ENCODE measurements at places on chromosomes 13 and 19.

- no peak overlapping the region for H3K4me3 ChIP-seq
- no peak for DNase-seq
- H3K27me3 ChIP-seq = peaks cover 3% of the 10 kb centered on the region
- no peak overlapping the region for H3K27ac ChIP-seq
- no peaks in the 10 kb centered on the region for H3K4me1 ChIP-seq
Observed at GRCh38 chr13:46382224-46382623, 4.8 kb downstream of the RUBCNL start.

GRCh38 chr13:22014469-22014868 is 343.6 kb downstream of the FGF9 start:
- no peaks in the 10 kb centered on the region for H3K4me1 ChIP-seq
- H3K36me3 ChIP-seq = no peaks in the 10 kb centered on the region
- no peak overlapping the region for H3K4me3 ChIP-seq
- H3K27ac ChIP-seq = no peak overlapping the region
- no peak for DNase-seq
- no peaks in the 10 kb centered on the region for H3K27me3 ChIP-seq

- peaks cover 82% of the 10 kb centered on the region for H3K4me1 ChIP-seq
- no peaks in the 10 kb centered on the region for H3K36me3 ChIP-seq
- H3K27ac ChIP-seq = peak overlapping the region; percentile 75
- no peaks in the 10 kb centered on the region for H3K27me3 ChIP-seq
- no peak overlapping the region for H3K4me3 ChIP-seq
Observed at GRCh38 chr13:51781246-51782022, 22.5 kb downstream of the DHRS12 start.

- peak overlapping the region; percentile 70 for H3K27ac ChIP-seq
- H3K4me1 ChIP-seq = peaks cover 10% of the 10 kb centered on the region
- DNase-seq = peak; percentile 97
- peaks cover 14% of the 10 kb centered on the region for H3K36me3 ChIP-seq
Observed at GRCh38 chr19:18160971-18161635, 8.1 kb downstream of the PIK3R2 start.

DNA sequence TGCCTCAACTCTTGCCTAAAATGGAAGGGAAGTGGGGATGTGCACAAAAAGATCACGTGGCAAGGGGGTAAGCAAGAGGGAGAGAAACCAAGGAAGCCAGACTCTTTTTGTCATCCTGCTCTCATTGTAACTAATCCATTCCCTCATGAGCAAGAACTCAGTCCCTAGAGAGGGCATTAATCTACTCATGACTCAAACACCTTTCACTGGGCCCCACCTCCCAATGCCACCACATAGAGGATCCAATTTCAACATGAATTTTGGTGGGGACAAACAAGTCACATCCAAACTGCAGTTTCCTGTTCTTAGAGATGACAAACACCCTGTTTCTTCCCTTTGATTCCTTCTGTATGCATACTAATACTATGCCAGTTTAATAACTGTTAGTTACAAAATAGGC is 11.2 kb upstream of the CHST8 start:
- H3K4me3 ChIP-seq = no peak overlapping the region
- H3K27ac ChIP-seq = no peak overlapping the region
- no peaks in the 10 kb centered on the region for H3K4me1 ChIP-seq
- no peaks in the 10 kb centered on the region for H3K36me3 ChIP-seq
- H3K27me3 ChIP-seq = no peaks in the 10 kb centered on the region
- DNase-seq = no peak

GRCh38 chr13:48410199-48410598 is 2.7 kb downstream of the LPAR6 start:
- DNase-seq = no peak
- no peaks in the 10 kb centered on the region for H3K4me1 ChIP-seq
- no peaks in the 10 kb centered on the region for H3K27me3 ChIP-seq
- H3K4me3 ChIP-seq = peak overlapping the region; percentile 5

DNA sequence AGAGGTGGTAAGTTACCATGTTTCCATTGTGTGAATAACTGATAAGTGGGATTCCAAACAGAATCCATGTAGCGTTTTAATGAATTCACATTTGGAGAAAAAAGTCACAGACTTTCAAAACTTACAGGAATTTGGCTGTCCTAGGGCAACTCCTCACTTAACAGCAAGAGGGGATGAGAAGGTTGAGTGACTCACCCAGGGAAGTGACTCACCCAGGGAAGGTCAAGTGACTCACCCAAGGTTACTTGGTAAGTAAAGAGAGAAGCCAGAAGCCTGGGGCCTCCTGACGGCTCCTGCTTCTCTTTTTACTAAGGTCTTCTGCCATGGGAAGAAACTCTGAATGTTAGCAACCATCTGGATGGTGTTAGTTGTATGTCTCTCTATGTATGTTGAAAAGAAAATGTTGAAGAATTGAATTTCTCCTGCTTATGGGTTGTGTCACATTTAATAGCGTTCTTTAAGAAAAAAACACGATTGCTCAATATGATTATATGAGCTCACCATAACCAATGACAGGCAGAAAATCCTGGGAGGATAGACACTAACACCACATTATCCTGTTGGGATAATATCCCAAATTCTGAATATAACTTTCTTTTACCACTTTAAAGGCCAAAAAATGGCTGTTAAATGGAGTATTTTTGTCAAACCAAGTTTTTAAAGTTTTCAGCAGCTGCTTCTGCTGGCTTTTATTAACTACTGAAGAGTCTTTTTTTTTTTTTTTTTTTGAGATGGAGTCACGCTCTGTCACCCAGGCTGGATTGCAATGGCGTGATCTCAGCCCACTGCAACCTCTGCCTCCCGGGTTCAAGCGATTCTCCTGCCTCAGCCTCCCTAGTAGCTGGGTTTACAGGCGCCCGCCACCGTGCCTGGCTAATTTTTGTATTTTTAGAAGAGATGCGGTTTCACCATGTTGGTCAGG is 195.6 kb downstream of the GGACT start:
- no peak overlapping the region for H3K4me3 ChIP-seq
- H3K27me3 ChIP-seq = no peaks in the 10 kb centered on the region
- no peaks in the 10 kb centered on the region for H3K36me3 ChIP-seq
- no peak overlapping the region for H3K27ac ChIP-seq

DNA sequence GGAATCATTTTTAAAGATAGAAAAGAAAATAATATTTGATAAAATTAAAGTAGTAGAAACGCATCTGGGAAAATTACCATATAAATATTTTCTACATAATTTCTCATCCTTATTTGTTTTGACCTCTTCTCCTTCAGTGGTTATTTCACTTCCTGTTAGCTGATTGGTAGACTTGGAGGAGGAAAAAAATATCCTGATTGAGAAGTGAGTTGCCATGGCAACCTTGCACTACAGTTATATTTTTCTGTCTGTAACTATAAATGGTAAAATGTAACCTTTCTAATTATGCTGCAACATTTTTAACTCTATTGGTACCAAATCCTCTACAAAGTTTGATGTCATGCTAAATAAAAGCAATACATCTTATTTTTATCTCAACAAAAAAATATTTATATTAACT is 45.2 kb downstream of the SCEL start:
- H3K27me3 ChIP-seq = no peaks in the 10 kb centered on the region
- H3K27ac ChIP-seq = no peak overlapping the region
- no peaks in the 10 kb centered on the region for H3K36me3 ChIP-seq
- no peak overlapping the region for H3K4me3 ChIP-seq

- H3K36me3 ChIP-seq = no peaks in the 10 kb centered on the region
- no peaks in the 10 kb centered on the region for H3K27me3 ChIP-seq
- H3K4me3 ChIP-seq = no peak overlapping the region
- no peak overlapping the region for H3K27ac ChIP-seq
- DNase-seq = no peak
Observed at GRCh38 chr19:31340042-31341025, 8.9 kb downstream of the TSHZ3 start.

- no peaks in the 10 kb centered on the region for H3K27me3 ChIP-seq
- H3K4me3 ChIP-seq = no peak overlapping the region
- no peak overlapping the region for H3K27ac ChIP-seq
- no peaks in the 10 kb centered on the region for H3K36me3 ChIP-seq
- DNase-seq = no peak
Observed at GRCh38 chr13:40283666-40284065, 382.8 kb downstream of the FOXO1 start.

DNA sequence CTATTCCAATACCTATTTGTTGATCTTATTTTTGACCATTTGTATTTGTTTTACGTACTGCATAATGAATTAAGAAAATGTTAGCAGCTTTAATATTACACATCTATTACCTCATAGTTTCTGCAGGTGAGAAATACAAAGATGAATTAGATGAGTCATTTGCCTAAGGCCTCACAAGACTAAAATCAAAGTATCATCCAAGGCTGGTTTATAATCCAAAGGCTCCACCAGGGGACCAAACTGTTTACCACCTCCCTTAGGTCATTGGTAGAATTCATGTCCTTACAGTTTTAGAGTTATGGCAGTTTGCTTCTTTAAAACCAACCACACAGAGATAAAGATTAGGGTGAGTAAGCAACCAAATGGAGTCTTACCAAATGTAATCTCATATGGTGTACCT is 848.1 kb downstream of the SLITRK6 start:
- H3K27me3 ChIP-seq = no peaks in the 10 kb centered on the region
- H3K4me1 ChIP-seq = no peaks in the 10 kb centered on the region
- DNase-seq = no peak

- no peak overlapping the region for H3K4me3 ChIP-seq
- H3K27ac ChIP-seq = no peak overlapping the region
- H3K27me3 ChIP-seq = no peaks in the 10 kb centered on the region
- H3K36me3 ChIP-seq = no peaks in the 10 kb centered on the region
- no peaks in the 10 kb centered on the region for H3K4me1 ChIP-seq
Observed at GRCh38 chr13:110197026-110197425, 109.9 kb downstream of the COL4A1 start.

DNA sequence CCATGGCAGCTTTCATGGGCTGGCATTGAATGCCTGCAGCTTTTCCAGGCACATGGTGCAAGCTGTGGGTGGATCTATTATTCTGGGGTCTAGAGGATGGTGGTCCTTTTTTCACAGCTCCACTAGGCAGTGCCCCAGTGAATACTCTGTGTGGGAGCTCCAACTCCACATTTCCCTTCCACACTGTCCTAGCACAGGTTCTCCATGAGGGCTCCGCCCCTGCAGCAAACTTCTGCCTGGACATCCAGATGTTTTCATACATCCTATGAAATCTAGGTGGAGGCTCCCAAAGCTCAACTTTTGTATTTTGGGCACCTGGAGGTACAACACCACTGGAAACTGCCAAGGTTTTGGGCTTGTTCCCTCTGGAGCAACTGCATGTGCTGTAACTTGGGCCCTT is 450.6 kb downstream of the LMO7 start:
- no peak overlapping the region for H3K27ac ChIP-seq
- no peaks in the 10 kb centered on the region for H3K27me3 ChIP-seq
- no peak for DNase-seq
- no peak overlapping the region for H3K4me3 ChIP-seq

GRCh38 chr13:90416519-90416918 is 931.0 kb upstream of the MIR17HG start:
- H3K36me3 ChIP-seq = no peaks in the 10 kb centered on the region
- no peak overlapping the region for H3K4me3 ChIP-seq
- no peak for DNase-seq

DNA sequence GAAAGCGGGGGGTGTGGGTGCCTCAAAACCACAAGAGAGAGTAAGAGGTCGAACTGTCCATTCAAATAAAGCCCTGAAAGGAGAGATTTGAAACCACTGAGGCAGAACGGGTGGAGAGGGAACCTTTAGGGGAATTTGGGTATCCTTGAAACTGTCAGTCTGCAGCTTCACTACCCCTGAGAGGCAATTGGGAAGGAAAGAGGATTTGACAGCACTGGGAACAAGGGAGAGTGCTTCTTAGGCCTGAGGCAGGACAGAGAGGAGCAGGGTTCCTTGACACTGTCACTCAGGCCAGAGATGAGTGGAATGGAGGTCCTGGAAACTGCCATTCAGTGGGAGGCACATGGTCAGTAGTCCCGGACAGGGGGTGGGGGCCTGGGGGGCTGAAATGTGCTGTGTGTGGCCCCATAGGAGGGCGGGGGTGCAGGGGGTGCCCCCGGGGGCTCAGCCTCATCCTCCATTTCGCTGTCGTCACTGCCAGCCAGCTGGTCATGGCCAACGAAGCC is 5.0 kb downstream of the GFY start:
- H3K27ac ChIP-seq = no peak overlapping the region
- no peak for DNase-seq
- H3K27me3 ChIP-seq = no peaks in the 10 kb centered on the region
- H3K4me3 ChIP-seq = no peak overlapping the region

DNA sequence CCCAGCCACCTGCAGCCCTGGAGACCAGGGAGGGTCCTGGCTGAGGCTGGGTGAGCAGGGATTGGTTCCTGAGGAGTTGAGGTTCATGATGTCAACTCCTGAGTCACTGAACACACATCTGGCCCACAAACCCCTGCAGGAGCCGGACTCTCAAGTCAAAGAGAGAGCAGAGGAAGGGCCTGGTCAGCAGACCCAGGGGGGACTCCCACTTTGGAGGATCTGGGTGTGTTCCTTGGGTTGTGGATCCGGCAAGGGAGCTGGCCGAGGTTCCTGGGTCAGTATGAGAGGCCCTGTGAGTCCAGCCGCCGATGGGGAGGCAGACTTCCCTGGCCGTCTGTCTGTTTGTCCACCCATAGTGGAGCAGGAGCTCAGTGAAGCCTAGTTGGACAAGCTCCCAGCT is 4.0 kb downstream of the SLC7A10 start:
- H3K27ac ChIP-seq = no peak overlapping the region

DNA sequence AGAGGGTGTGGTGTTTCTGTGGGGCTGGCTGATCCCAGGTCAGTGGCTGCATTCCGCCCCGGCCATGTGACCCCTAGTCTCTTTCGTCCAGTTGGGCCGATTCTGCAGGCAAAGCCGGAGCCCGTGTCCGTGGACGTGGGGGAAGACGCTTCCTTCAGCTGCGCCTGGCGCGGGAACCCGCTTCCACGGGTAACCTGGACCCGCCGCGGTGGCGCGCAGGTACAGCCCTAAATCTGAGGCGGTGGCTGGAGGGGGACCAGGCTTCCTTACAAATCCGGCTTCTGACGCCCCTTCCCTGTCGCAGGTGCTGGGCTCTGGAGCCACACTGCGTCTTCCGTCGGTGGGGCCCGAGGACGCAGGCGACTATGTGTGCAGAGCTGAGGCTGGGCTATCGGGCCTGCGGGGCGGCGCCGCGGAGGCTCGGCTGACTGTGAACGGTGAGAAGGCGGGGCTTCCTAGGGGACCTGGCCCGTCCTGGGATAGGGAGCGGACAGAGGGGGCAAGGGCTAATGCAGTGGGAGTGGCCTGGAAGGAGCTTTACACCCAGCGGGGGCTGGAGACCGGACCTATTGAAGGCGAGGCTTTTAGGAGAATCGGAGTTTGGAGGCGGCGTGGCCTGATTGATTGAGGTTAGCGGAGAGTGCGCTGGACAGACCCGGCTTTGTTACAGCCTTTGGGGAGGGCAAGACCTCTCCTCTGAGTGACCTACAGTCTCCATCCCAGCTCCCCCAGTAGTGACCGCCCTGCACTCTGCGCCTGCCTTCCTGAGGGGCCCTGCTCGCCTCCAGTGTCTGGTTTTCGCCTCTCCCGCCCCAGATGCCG is 4.3 kb downstream of the KIRREL2 start:
- no peak overlapping the region for H3K4me3 ChIP-seq
- H3K36me3 ChIP-seq = no peaks in the 10 kb centered on the region
- peaks cover 9% of the 10 kb centered on the region for H3K4me1 ChIP-seq
- no peak for DNase-seq
